ENCODE measurements at places on chromosomes 3 and 15.

- no peak for DNase-seq
Measured at GRCh38 chr3:51394541-51394940, 3.5 kb downstream of the RBM15B start.

DNA sequence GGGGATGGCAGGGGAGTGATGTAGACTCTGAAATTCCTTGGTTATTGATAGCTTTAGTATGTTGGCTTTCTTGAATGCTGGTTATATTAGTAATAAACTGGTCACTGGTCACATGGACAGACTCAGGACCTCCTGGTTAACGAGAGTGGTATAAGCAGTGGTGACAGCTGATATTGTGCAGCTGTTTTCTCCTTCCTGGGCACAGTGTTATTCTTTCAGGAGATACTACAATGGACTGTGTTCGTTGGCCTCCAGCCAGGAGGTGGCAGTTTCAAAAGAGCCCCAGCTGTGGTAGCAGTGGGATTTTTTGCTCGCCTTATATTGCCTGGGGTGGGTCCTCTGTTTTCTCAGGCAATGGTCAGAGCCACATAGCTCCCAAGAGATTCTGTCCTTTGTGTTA is 181.6 kb upstream of the RBMS3 start:
- DNase-seq = no peak

GRCh38 chr3:119098619-119099222 is 47.2 kb upstream of the TEX55 start:
- DNase-seq = no peak

DNA sequence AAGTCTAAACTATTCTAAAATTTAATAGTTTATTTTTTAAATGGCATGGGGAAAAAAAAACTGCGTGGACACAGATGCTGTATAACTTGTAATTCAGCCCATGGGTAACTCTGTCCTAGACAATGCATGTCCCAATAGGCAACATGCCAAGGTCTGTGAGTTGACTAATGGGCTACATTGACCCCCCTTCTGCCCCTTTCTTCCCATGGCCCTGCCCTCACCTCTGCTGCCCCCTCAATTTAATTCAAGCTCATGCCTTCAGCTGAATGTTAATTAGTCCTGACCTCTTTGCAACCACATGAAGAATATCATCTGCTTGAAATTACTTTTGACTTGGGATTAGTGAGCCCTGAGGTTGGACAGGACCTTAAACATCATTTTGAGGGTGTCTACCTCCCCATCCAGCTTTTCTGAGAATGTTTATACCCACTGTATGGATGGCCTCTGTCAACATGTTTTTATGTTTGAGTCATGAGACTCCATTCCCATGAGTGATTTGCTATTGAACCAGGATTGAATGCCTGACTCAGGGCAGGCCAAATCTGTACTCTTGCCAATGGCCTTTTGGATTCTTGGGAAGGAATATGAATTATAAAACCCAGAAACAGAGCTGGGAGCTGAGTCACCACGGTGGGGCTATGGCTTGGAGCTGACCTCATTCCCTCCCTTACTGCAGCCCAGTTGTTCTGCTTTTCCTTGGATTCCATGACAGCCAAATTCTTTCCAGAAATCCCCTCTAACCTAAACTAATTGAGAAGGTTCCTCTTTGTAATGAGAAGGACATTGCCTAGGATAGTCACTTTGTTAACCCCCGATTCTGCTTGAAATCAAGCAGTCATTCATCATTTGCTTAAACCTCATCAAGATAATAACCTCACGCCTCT is 33.5 kb upstream of the PDE8A start:
- no peak for DNase-seq

- no peak for DNase-seq
Measured at GRCh38 chr3:163924600-163924999, 1153.7 kb downstream of the SI start.

DNA sequence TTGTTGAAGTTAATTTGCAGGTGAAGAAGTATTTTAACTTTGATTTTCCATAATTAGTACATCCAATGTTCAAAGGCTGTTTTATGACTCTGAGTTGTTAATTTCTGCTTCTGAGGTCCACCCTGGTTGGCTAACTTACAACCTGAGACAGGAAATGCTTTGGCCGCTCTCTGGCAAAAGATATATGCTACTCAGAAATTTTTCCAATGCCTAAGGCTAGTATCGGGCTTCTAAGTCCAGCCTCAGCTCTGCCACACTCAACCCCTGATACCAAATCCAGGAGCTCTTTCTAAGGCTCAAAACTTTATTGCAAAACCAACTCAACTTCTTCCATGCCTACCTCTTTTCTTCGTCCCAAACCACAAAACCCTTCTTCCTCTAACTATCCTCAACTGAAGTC is 192.9 kb downstream of the NEK10 start:
- DNase-seq = no peak

DNA sequence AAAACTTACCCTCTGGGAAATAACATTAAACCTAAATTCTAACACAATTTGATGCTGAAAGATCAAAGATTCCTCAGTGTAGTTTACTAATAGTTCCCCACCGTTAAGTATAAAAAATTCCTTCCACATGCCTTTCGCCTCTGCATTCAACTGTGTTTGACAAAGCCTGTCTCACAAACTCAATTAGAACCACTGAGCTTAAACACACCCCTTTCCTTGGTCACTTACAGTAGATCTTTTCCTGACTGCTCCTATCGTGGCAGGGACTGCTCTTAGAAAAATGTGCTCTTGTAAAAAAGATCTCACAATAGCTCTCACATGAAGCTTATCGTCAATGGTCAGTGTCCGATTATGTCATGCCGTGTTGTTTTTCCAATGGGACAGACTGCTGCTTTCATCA is 8.9 kb upstream of the KBTBD8 start:
- DNase-seq = no peak

DNA sequence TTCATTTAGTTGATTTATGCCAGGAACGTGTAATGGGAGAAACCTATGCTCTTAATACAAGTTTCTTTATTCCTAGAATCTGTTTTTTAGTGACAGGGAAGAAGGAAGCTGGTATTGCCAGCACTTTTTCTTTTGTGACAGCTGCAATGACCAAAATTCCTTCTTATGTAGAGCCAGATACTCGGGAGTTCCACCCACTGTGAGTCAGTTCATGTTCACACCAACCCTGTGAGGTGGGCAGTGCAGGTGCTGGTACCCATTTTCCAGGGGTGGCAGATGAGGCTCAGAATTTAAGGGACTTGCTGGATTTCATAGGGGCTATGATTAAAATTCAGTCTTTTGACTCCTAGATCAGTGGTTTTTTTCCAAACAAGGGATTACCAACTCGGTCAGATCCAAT is 34.7 kb downstream of the OXNAD1 start:
- DNase-seq = no peak

GRCh38 chr3:13282986-13283876 is 136.9 kb downstream of the NUP210 start:
- peak; percentile 33 for DNase-seq

DNA sequence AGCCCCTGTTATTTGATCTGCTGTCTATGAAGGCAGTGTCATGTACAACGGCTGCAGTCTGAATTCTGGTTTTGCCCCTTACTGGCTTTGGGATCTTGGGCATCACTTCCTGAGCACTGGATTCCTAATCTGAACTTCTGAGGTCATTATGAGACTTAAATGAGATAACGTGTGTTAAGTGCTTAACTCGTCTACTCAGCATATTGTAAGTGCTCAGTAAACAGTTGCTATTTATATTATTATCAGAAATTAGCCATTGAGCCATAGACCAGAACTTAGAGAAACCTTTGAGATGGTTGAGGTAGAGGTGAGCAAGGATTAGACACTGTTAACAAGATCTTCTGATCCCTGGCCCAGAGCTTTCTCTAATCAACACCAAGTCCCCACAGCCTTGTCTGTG is 284.1 kb upstream of the ONECUT1 start:
- DNase-seq = no peak

DNA sequence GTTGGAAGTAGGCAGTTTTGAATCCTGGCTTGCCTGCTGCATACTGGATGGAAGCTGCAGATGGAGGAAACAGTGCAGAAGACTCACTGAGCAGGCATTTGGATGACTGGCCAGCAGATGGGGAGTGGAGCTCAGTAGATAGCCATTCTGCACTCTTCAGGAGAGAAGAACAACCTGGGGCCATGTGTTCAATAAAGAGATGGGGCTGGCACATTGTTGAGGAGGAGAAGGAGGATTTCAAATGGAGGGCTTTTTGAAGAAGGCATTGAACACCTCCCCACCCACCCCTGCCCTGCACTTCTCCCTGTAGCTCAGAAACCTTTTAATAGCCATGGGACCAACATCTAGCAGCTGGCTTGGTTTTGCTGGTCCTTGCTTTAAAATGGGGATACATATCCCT is 109.8 kb downstream of the CACNA1D start:
- no peak for DNase-seq

- DNase-seq = no peak
Measured at GRCh38 chr3:167709690-167710089, 25.0 kb downstream of the PDCD10 start.

GRCh38 chr3:126034481-126035361 is 49.2 kb downstream of the SLC41A3 start:
- no peak for DNase-seq

DNA sequence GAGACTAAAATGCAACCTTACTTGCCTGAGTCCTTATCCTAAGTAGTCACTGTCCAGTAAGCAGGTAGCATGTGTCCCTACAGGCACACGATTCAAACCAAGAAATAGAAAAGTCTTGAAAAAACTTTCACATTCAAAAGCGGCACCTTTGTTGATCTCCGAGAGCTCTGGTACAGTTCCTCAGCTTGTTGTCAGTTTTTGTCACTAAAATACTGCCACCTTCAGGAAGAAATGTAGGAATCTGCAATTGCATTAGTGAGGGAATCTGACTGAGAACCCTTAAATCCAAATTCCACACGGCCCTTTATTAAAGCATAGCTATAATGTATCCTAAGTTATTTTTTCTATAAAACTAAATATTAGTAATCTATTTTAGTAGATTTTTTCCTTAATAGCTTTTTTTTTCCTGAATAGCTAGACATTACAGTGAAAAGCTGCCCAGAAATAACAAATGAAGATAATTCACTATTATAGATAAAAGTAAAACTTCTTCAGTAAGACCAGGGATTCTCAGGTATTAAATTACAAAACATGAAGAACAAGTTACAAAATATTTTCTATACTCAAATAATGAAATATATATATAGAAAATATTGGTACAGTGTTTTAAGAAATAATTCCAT is 44.0 kb downstream of the CCDC54 start:
- no peak for DNase-seq

- DNase-seq = no peak
Measured at GRCh38 chr15:29205186-29205585, 64.4 kb downstream of the NSMCE3 start.

DNA sequence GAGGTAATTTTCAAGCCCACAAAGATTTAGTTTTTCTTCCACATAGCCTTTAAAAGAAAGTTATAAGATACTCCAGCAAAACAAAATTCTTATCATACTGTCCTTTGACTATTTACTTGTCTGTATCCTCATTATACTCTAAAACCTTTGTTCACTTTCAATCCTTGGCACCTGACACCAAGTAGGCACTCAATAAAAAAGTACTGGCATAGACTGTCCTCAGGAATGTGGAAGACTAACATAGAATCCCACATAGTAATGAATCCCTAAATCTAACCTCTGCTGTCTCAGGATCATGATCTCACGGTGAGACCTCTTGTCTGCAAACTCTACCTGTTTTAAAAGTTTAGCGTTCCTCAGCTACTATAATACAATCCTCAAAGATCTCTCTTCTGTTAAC is 21.6 kb downstream of the PHC3 start:
- no peak for DNase-seq

DNA sequence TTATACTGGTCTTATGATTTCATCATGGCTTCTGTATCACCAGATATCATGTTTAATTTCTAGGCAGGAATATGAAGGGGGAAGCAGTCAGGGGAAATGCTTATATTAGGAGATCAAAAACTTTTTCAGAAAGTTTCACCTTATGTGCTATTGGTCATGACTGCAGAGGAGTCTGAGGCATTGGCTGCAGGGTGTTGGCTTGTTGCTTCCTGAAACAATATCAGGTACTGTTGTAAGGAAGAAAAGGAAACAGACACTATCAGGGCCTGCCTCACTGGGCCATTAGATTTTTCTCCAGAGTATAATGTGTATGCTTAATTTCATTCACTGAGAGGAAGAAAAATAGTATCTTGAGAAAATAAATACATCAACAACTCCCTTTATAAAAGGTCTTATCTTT is 34.7 kb downstream of the LEKR1 start:
- no peak for DNase-seq

GRCh38 chr3:149917124-149917667 is 53.5 kb downstream of the PFN2 start:
- no peak for DNase-seq

- no peak for DNase-seq
Measured at GRCh38 chr3:7693976-7694375, 807.6 kb upstream of the LMCD1 start.

DNA sequence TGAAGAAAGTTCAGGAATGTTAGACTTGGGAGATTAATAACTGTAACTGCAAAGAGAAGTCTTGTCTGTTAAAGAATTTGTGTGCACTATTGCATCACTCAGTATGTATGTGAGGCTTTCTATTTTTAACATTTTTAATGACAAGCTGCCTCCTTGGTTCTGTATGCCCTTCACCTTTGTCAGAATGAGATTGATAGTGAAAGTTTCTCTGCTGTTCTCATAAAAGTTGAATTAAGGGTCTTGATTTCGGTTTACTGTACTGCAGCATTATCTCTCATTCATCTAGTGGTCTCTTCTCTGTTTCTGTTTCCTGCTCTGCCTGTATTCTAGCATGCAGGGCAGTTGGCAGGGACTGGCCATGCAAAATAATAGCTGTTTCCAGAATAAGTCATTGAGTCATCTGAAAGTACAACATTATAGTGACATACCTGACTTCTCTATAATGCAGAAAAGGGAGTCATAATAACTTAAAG is 454.9 kb downstream of the IL5RA start:
- no peak for DNase-seq

GRCh38 chr3:17678116-17678741 is 64.2 kb downstream of the TBC1D5 start:
- no peak for DNase-seq

DNA sequence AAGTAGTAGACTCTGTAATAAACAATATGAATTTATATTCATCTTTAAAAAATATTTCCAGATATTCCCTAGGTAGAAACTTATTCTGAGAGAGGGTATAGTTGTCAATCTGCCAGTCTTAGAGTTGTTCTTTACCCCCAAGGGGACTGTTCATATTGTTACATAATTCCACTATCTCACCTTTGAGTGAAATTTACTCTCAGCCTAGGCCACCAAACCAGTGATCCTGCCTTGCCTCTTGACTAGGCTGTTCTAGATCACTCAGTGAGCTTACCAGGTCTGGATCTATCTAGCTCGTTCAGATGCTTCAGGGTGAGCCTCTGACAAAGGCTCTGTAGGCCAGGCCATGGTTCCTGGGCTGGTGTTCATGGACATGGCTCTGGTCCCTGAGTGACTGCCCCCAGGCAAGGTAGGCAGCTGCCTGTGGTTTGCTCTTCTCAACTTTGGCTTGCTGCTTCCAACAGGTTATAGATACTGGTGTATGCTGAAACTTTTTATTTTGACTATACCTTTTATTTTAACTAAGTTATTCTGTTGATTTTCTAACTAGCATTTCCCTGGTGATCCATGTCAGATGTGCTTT is 27.6 kb downstream of the ZNF592 start:
- no peak for DNase-seq
